ENCODE measurements at places on chromosomes 7 and 10.

DNA sequence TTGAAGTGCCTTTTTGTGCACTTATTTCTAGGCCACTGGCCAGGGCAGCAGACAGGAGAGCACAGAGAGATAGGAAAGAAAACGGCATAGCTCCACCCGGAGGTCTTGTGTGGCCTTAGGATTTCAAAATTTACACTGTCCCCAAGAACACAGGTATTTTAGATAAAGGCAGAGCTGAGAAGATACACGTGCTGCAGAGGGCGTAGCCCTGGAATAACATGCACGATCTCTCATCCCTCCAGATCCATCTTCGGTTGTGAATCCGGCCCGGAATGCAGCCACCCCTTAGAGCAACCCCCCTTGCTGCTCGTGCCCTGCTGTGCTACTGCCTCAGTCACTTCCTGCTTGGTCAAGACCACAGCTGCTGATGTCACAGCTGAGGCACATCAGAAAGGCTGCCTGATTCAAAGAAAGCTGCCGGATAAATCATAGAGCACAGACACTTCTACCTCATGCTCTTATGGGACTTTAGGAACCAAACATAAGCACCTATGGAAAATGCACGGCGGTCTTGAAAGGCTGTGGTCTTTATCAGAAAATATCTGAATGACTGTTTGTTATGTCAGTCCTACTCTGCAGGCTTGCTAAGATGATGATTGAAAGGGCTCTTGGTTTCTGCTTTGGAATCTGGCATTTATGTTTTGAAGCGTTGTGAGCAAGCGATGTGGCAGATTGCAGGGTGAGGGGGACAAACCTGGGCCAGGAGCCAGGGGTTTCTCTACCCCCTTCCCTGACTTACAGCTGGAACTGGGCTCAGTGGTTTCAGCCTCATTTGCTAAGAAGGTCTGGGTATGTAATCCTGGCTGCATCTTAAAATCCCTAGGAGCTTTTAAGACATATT, 152.0 kb downstream of the SVIL start:
- DNase-seq = no peak

GRCh38 chr10:129922598-129923123, 41.4 kb downstream of the EBF3 start:
- DNase-seq = no peak

GRCh38 chr10:53904506-53905241, 896.4 kb downstream of the PCDH15 start:
- DNase-seq = no peak

DNA sequence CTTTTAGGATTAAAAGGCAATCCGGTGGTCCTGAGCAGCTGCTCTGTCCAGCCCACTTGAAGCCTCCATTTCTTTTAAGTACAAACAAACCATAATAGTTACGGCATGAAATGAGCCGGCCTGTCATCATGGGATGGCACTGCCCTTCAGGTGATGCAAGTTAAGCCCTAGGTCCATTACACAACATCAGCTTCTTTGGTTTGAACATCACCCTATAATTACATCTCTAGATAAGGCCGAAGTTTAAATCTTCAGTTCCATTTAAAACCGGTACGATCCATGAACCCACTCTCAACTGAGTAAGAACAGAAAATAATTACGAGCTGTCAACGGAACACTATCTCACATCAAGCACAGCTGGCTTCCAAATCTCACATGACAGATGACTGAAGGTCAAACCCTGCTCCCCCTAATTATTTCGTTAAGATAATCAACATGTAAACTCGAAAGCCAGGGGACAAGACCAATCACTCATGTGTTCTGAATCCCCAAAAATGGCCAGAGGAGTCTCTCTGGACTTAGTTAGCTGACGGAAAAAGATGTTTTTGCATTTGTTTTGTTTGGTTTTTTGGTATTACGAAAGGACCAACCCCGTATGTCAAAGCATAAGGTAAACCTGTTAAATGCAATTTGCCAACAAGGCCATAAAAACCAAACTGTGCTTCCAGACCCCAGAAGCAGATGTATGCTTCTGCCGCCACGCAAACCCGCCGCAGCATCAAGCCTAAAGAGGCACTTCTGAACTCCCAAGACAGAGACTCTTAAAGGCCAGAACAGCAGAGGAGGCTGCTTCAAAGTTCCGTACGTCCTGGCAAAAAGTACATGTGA, 10.8 kb downstream of the GNA12 start:
- no peak for DNase-seq

GRCh38 chr7:68733219-68734153, 864.8 kb upstream of the AUTS2 start:
- no peak for DNase-seq

- DNase-seq = no peak
Measured at GRCh38 chr7:69814421-69814962, 216.2 kb downstream of the AUTS2 start.

GRCh38 chr7:20797042-20797461, 10.4 kb upstream of the SP8 start:
- no peak for DNase-seq

DNA sequence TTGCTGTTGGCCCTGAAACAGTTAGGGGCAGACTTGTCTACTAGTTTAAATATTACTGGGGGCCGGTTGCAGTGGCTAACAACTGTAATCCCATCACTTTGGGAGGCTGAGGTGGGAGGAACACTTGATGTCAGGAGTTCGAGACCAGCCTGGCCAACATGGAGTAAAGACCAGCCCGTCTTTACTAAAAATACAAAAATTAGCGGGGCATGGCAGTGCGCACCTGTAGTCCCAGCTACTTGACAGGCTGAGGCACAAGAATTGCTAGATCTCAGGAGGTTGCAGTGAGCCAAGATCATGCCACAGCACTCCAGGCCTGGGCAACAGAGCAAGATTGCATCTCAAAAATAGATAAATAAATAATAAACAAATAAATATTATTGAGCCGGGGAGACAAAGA, 7.6 kb downstream of the ITGB8 start:
- no peak for DNase-seq

DNA sequence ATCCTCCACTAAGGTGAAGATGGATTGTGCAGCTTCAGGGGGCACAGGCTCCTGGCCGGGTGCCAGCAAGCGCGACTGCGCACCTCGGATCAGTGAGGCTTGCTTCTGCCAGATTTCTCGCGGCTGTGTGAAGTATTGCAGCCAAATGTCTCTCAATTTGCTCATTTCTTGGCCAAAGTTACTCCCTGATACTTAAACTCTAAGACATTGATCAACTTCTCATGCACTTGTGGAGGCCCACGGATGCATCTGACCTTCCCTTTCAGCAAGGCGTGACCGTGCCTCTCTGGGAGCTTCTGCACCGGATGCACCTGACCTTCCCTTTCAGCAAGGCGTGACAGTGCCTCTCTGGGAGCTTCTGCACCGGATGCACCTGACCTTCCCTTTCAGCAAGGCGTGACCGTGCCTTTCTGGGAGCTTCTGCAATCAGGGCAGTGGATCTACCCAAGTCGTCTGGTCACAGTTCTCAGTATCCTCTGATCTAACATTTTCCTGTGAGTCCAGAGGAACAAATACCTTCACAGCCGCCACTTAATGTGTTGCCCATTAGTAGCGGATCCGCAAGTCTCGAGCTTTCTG, 248.3 kb downstream of the ADARB2 start:
- DNase-seq = no peak

DNA sequence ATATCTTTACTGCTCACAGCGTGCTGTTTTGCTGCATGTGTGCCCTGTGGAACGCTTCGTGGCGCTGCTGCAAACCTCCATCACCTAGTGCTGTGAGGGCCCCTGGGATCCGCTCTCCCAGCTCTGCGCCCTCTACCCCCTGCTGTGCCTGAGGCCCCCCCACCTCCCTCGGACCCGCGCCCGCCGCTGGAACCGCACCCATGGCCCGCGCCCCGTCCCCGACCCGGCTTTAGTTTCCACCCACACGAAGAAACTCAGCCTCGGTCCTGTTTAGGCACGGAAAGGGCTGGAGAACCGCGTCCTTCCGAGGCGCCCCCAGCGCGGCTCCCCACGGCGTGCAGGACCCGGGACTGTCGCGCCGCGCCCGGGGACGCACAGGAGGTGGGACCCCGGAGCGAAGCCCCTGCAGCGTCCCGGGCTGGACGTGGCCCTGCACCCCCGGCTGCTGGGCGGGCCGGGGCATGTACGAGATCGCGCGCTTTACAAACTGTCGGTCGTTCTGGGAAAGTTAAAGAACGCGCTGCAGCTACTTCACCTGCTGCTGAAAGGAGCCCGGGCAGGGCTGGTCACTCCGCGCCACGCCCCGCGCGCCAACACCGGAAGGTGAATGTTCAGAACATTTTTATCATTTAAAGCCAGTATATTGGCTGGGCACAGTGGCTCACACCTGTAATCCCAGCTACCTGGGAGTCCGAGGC, 54.3 kb downstream of the BMS1 start:
- no peak for DNase-seq

- DNase-seq = no peak
Measured at GRCh38 chr10:38147686-38148085, 53.5 kb downstream of the ZNF37A start.

DNA sequence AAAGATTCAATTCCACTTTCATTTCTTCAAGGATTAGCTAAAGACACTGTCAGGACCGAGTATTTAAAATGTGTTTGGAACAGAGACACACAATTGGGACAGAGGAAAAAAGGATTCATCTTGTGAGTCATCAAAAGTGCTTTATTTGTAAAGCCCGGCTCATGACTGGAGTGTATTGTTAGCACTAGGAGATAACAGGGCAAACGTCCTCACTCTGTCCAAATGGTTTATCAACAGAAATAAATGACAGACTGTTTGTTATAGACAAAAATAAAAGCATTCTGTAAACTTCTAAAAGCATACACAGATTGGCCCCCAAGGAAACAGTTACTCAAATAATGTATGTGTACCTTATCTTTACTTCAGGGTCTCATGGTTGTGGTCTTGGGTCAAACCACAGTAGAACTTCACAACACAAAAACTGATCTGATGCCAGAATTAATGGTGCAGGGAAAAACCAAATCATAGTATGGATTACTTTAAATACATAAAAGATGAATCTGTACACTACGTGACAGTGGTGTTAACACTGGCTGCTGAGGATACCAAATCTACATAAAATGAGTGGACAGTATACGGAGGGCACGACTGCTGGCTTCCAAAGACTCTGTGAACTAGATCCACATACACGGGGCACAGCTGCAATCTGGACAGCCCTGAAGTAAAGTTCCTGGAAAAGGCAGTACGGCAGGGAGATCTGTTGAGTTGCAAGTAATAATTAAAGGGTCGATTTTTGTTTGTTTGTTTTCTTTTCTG, 179.4 kb downstream of the PIP4K2A start:
- DNase-seq = no peak

- no peak for DNase-seq
Measured at GRCh38 chr7:46508583-46508982, 587.5 kb upstream of the IGFBP3 start.

- DNase-seq = no peak
Measured at GRCh38 chr7:34949361-34949760, 87.9 kb downstream of the DPY19L1 start.

GRCh38 chr7:47785923-47786556, 162.2 kb downstream of the PKD1L1 start:
- no peak for DNase-seq

- DNase-seq = no peak
Measured at GRCh38 chr7:105448181-105448580, 59.5 kb upstream of the SRPK2 start.

- DNase-seq = no peak
Measured at GRCh38 chr10:11891776-11892486, 68.8 kb downstream of the PROSER2 start.
